ENCODE measurements at places on chromosomes 2 and 18.

DNA sequence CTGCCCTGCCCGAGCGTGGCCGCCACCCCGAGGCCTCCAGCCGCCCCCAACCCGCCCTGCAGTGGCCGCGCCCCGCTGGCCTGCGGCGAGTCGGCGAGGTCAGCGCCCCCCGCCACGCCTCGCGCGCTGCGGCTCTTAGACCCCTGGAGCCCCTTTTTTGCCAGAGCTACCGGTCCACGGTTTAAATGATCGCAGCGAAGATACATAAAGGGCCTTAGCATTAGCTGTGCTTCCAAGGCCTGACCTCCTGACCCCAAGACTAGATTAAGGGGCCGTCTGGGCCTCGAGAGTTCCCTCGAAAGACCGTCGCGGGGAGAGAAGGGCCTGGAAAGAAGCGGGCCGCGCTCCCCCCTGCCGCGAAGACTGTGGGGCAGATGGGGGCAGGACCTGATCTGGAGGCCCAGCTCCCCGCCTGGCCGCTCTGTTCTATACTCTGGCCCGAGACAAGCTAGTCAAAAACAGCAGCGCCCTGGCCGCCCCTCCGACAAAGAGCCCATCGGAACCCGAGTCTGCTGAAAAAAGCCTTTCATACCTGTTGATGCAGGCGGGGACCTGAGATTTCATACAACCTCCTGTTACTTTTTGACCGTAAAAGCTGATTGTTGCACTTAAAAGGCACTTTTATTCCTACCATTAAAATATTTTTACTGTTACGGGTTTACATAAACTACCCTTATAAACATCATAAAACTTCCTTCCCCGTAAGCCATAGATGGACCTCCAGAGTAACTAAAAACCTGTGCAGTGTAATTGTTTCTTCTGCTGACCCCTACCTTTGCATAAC, 68.7 kb upstream of the PSMD14 start:
- no peak for DNase-seq

DNA sequence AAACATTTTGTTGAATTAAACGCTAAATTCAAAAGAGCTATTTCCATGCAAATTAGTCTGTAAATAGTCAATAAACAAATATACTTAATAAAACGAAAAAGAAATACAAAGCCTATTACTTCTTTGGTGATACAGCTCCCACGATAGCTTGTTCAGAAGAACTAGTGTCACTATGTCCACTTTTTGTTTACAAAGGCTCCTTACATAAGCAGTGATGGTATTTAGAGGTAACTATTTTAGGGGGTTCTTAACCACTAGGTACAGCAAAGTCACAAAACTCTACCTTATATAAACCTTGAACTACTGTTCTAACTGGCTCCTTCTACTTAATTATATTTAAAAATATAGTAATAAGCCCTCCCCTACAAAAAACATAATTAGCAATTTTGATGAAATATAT, 21.9 kb downstream of the ALS2 start:
- no peak for DNase-seq

DNA sequence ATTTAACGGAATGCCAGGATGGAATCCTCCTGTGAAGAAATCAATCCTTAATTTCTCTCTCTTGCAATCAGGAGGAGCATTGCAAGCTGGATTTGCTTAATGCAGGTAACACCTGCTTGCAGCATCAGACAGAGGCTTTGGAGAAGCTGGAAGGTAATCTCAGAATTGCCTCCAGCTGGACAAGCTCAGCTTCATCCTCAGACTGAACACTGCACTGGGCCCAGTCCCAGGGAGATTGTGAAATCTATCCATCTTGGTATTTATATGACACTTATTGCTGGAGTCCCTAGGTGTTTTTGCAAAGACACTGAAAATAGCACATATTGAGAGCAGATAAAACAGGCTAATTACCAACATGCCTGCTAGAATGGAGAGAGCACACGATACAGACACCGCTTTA, 179.4 kb upstream of the SESTD1 start:
- no peak for DNase-seq

DNA sequence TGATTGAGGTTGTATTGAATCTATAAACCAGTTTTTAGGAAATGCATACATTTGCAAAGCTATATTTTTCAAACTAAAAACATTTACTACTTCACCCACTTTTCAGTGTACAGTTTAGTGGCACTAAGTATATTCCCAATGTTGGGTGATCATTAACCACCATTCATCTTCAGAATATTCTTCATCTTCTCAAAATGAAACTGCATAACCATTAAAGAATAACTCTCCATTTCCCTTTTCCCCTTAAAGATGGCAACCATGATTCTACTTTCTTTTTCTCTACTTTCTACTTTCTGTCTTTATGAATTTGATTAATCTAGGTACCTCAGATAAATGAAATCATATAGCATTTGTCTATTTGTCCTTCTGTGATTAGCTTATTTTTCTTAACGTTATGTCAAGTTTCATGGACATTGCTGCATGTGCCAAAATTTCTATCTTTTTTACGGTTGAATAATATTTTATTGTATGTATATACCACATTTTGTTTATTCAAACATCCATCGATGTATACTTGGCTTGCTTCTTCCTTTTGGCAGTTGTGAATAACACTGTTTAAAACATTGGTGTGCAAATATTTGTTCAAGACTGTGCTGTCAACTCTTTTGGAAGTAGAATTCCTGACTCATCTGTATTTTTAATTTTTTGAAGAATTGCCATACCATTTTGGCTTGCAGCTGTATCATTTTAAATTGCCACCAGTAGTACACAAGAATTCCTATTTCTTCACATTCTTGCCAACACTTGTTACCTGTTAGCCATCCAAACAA, 104.9 kb downstream of the RPRM start:
- no peak for DNase-seq

GRCh38 chr18:52313213-52313612, 26.8 kb upstream of the DCC start:
- no peak for DNase-seq

- no peak for DNase-seq
Observed at GRCh38 chr2:106307860-106308259, 113.8 kb upstream of the UXS1 start.

- DNase-seq = no peak
Observed at GRCh38 chr18:74310411-74310810, 5.2 kb upstream of the C18orf63 start.

DNA sequence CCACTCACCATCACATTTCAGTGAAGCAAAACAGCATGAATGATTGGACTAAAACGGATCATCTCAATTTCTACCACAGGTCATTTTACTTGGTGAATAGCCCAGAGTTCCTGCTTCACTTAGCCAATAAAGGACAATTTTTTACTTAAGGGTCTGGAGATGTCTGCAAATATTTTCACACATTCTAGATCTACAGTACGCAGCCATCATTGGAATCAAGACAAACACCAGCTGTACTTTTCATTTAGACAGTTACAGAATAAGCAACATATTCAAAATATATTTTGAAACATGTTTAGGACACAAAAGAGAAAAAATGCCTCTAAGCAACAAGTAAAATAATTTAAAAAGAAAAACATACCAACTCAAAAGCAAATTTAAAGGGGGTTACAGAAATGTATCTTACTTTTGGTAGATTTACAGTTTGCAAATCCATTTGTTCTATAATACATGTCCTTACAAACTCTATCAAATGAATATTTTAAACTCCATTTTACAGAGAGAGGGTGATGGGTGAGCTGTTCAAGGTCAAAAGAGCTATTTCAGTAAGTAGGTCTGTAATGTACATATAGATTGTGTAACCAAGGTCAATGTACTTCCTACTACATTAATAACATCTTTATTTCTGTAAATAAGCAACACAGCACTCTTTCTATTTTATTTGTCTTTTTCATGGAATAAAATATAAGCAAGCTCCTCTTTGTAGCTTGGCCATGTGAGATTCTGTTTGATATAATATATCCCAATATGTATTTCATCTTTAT, 13.4 kb downstream of the PPP1R1C start:
- DNase-seq = peak; percentile 44

- no peak for DNase-seq
Observed at GRCh38 chr2:215000721-215001120, 137.7 kb downstream of the ABCA12 start.

DNA sequence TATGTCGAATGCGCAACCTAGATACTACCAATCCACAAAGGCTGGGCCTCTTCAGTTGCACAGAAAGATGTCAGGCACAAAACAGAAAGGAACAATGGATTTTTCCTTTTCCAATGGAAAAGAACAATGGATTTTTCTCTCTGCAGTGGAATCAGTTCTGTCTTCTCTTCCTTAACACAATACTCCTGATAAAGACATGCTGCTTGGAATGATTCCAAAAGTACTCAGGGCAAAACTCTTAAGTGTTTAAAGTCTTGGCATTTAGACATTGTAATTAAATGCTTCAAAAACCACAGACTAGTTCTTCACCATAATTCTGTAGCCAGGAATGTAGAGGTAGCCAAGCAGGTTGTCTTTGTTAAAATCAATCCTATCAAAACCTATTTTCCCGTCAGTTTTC, 46.7 kb upstream of the FLACC1 start:
- no peak for DNase-seq

GRCh38 chr2:28618221-28619141, 122.6 kb downstream of the PLB1 start:
- no peak for DNase-seq

- no peak for DNase-seq
Observed at GRCh38 chr18:62715759-62716615, 646 bp downstream of the PHLPP1 start.

- DNase-seq = no peak
Observed at GRCh38 chr2:3637311-3637675, 20.7 kb upstream of the ALLC start.

DNA sequence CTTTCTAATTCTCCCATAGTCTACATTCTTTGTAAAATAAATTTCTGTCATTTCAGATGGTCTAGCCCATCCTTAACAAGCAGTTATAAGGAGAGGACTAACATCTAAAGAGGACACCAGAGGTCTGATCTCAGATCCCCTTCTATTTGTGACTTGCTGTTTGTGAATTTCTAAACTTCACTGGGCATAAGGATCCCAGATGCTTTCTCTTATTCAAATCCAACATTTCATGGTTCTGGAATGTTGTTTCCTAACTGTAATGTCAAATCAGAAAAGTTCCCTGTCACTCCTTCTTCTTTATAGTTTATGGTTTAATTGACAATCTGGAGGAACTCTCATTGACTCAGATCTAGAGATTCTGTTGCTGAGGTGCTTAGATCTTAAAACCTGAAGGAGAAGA, 430.2 kb downstream of the MEIS1 start:
- no peak for DNase-seq

DNA sequence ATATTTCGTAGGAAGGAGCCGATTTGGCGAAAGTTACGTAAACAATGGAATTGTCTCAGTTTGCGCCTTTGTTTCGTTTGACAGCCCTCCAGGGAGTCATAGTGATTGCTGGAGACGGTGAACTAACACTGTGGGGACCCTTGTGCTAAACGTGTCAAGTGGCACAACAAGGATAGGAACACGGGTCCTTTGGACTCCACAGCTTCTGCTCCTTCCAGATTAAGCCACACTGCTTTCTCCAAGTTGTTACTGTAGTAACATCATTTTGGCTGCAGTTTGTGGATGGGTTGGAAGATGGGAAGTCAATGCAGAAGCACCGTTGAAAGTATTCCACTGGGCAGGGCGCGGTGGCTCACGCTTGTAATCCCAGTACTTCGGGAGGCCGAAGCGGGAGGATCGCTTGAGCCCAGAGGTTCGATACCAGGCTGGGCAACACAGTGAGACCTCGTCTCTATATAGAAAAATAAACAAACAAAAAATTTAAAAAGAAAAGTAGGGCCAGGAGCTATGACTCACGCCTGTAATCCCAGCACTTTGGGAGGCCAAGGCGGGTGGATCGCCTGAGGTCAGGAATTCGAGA, 636 bp upstream of the IMMT start:
- no peak for DNase-seq

DNA sequence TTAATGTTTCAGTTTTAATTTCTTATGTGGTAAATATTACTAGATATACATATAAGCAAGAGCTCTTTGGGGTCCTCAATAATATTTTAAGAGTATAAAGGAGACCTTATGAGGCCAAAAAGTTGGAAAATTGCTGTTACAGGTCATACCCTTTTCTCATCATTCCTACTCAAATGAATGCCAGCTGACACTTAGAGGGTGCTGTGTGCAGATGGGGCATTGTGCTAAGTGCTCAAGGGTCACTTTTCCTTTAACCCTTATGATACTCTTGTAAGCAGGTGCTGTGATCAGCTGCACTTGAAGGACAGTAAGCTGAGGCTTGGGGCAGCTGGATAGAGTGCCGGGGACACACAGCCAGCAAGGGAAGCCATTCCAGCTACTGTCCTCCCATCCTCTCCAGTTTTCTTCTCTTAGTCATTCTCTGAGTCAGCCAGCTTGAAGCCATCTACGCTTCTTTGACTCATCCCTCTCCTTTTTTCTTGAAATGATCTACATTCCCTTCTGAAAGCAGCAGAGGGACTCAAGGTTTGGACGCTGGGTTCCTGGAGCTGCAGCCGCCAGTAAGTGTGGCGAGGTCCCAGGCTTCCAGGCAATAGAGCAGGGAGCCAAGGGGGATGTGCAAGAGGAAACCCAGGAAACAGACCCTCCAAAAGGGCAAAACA, 42.0 kb upstream of the CREB1 start:
- DNase-seq = no peak

DNA sequence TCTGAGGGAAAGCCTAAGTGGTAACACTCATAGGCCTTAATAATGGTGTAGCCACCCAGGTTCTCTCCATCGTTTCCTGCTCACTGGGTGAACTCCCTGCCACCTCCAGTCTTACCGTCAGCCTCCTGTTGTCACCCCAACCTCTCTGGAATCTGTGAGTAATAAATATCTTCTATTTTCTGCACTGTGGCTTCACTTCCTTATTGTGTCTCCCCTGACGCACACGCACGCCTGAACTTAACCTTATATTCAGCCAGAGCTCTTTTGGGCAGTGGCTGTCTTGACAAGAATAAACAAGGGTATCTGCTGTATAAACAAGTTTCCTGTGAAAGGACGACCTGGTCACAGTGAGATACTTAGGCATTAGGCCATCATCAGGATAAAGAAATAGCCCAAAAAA, 467.2 kb downstream of the SPAG16 start:
- no peak for DNase-seq

GRCh38 chr18:8084160-8084559, 517.0 kb downstream of the PTPRM start:
- DNase-seq = no peak

- no peak for DNase-seq
Observed at GRCh38 chr18:46166261-46166970, 62.2 kb downstream of the HAUS1 start.

DNA sequence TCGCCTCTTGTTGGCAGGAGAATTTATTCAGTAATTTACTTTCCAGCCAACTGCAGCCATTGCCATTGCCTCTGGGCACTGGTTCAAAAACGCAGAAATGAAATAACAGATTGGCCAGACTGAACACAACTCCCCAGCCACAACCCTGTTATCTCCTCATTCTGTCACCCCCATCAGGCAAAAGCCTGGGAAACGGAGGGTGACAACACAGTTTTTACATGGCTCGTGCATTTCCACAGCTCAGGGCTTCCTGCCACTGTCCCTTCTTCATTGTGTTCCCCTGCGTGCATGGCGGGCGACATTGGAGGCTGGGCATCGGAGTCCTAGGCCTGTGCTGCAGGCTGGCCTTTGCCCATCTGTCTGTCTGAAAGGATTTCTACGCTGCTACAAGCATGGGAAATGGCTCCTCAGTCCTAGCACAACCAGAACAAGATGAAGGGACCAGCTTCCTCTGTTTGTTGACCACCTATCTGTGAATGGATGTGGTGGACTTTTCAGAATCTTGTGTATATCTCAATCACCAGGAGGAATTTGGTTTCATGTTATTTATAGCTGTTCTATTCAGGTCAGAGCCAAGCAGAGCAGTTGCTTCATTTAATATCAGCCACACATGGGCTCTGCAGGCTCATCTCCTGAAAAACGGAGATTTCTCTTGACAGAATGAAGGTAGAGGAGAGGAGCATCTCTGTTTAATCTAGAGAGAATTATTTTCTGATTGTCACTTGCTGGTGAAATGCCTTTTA, 107.0 kb downstream of the MGAT5 start:
- DNase-seq = no peak

Data from NCI-H187 treated with DMSO at 0.1 percent for 48 hours (cell line).